ENCODE measurements at places on chromosomes 13 and 19.

GRCh38 chr19:45130888-45131615 lies 29.7 kb downstream of the NKPD1 start:
- peak; percentile 84 for DNase-seq

DNA sequence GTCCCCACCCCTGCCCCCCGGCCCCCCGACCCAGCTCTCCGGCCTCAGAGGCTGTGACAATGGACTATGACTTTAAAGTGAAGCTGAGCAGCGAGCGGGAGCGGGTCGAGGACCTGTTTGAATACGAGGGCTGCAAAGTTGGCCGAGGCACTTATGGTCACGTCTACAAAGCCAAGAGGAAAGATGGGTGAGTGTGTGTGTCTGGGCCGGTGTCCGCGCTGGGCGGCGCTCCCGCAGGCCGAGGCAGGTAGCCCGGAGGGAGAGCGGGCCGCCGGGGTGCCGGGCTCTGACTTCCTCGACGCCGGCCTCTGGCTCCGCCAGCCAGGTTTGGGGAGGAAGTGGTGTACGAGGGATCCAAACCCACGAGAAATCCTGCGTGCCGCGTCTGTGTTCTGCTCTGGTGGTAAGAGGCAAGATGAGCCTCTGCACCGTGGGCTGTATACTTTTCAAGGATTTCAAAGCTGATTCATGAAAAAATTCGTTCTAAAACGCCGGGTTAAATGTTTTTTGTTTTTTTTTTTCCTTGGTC lies 718 bp downstream of the CDK8 start:
- DNase-seq: no peak

DNA sequence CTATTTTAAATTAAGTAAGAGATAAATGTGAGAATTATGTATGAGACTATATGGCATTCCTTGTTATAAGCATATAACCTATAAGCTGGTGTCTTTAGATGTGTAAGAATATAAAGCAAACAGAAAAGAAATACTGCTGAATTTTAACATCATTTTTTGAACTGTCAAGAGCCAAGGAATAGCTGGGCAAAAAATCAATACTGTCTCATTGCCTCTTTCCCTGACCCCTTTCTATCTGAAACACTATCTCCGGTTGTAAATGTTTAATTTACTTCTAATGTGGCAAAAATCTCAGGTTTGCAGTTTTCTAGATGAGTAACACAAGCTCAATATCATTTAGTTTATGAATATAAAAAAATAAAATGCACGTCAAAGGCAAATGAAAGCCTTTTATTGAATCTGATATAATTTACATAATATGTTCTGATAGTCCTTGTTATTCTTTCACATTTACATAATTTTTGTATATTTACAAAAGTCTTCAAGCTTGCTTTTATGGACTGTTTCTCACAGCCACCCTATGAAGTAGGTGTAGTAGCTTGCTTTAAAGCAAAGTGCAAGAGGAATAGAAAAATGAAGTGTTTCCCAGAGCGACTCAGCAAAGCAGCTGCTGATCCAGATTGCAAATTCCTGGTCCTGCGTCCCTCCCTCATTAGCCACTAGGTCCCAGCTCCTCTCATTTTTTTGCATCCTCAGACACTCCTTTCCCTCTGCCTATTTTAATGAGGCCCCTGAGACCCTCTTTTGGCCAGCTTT lies 188.2 kb upstream of the RFC3 start:
- no peak for DNase-seq

GRCh38 chr19:49111218-49111998 lies 2.8 kb upstream of the LIN7B start:
- DNase-seq: no peak

DNA sequence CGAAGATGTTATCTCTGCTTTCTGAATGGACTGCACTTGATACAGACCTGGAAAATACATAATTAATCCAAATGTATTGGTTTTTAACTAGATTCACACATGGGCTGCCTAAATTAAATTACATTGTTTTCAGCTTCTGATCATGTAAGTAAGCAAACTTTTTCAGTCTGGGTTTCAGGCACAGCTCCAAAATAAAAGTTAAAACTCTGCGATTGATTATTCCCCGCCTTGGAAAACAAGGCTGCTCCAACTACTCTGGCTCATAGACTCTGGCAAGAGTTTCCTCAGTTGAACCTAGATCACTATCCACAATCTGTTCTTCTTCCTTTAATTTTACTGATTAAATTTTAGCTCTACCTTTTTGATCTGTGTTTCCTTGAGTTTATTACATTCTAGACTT lies 526.0 kb upstream of the SPRY2 start:
- DNase-seq: no peak

- no peak for DNase-seq
These were observed 16.3 kb upstream of the TCF3 start for GRCh38 chr19:1668486-1669270.

DNA sequence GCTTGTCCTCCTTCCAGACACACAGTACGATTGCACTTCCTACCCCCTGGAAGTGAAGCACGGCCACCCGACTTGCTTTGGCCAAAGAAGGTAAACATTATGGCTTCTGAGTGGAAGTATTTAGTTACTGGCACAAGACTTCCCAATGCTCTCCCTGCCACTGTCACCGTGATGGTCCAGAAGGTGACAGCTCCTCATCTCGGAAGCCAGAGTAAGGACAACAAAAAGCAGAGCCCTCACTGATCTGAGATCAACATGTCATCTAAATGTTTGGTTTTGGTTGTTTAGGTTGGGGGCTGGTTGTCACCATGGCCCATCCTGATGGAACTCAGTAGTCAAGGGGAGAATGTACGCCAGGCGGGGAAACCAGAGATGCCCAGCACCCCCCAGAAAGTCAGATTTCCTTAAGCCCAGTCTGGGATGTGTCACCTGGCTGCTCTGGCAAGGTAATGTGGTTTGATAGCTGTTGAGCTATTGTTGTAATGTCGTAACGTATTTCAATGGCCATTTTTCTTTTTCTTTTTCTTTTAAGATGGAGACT lies 170.1 kb upstream of the ZNF536 start:
- no peak for DNase-seq

- no peak for DNase-seq
These were observed 31.4 kb downstream of the NALCN start for GRCh38 chr13:101384929-101385328.

DNA sequence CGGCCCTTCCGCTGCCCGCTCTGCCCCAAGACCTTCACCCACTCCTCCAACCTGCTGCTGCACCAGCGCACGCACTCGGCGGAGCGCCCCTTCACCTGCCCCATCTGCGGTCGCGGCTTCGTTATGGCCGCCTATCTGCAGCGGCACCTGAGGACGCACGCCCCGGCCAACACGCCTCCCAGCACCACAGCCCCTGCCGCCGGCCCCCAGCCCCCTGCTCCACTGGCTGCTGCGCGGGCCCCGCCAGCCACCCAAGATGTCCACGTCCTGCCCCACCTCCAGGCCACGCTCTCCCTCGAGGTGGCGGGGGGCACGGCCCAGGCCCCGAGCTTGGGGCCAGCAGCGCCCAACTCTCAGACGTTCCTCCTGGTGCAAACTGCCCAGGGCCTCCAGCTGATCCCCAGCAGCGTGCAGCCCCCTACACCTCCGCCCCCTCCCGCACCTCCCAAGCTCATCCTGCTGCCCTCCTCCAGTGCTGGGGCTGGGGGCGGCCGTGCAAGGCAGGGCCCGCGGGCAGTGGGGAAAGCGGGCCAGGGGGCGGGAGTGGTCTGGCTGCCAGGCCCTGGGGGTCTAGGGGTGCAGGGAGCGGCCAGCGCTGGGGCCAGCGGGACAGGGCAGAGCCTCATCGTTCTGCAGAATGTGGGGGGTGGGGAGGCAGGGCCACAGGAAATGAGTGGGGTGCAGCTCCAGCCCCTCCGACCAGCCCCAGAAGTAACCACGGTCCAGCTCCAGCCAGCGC lies 1.9 kb upstream of the NAT14 start:
- no peak for DNase-seq

- no peak for DNase-seq
These were observed 14.5 kb upstream of the SIGLEC14 start for GRCh38 chr19:51660975-51661600.

- DNase-seq: no peak
These were observed 39.1 kb downstream of the USP12 start for GRCh38 chr13:27132538-27132937.

DNA sequence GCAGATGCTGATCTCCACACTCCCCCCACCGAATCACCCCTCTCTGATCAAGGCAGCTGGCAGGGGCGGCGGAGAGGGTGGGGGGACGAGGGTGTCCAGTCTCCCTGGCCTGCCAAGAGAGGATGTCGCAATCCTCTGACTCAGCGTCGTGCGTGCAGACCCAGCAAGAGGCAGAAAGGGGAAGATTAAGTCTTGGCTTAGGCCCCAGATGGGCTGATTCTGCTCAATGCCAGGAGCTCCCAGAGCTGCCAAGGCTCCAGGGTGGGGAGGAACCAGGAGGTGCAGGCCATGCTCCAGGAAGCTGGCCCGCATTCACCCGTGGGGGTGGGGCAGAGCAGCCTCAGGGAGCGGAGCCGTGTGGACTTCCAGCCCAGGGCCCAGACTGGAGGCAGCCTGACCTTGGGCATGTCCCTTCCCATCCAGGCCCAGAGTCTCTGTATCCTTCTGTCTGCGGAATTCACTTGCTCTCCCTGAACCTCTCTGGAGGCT lies 6.6 kb upstream of the BCL3 start:
- peak; percentile 94 for DNase-seq

DNA sequence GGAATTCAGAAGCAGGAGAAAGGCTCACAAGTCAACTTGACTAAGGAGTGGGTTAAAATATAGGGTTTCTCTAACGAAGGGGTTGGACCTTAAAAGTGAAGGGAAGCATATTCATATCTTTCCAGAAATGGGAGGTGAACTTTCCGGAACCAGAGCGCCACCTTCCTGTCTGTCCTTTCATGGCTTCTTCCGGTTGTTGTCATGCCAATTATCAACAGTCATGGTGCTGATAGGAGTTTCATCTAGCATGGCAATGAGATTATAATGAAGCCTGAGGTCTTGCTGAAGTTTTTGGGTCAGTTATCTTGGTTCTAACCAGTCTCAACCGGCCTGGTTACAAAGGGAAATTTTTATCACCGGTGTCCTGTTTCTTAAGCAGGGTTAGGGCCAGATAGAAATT lies 162.9 kb upstream of the NBEA start:
- DNase-seq: no peak

- DNase-seq: peak; percentile 10
These were observed 130.0 kb downstream of the SIPA1L3 start for GRCh38 chr19:38036707-38037611.

- DNase-seq: no peak
These were observed 1251.0 kb upstream of the PCDH9 start for GRCh38 chr13:68481130-68481529.

DNA sequence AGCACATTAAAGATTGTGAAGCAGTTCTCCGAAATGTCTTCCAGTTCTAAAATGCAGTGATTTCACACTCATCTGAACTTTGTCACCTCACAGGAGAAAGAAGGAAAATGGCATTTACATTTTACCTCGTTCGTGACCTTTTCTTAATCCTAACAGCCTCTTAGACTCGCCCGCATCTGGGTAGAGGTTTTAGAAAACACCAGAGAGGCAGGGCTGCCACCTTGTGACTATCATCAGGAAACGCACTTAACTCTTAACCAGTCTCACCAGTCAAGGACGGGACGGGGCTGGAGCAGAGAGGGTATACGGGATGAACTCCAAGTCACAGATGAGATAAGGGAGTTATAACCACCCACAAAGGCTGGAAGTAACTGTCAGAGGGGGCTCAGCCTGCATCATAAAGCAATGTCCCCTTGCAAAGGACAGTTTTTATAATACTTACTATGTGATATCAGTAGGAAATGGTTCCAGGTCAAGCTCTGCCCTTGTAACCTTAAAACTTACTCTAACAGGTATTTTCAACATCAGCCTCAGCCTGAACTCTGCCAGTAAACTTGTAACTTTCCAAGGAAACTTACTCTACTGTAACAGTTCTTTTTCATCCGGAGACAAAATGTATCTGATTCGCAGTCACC lies 8.6 kb upstream of the CEACAM6 start:
- peak; percentile 88 for DNase-seq

DNA sequence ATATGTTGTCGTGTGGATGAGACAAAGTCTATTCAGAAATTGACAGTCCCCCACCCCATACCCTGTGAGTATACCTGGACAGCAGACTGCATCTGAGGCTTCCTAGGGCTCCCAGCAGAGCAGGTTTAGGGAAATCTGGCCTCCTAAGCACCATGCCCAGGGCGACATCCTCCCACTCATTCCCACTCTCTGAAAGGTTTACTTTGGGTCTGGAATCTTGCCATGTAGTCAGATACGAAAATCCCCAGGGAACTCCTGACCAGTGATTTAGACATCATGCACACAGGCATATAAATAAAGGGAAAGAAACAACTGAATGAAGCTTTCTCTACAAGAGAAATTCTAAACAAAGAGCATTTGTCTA lies 717 bp upstream of the NALCN start:
- DNase-seq: no peak

DNA sequence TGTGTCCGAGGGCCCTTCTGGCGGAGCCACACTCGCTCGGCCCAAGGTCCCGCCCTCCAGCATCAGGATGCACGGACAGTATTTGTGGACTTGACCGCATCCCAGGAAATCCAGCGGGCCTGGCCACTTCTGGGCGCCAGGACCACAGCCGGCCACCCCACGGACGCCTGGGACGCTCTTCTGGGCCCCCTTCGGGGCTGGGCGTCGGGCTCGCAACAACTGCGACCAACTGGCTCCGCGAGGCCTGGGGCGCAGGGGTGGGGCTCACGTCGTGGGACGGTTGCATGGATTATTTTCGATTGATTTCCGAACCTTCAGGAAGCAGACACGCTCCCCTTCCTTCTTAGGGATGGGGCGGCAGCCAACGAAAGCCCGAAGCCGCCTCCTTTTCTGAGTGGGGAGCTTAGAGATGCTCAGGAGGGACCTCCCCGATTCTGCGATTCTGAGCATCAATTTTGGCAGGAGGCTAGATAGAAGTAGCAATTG lies 521 bp upstream of the NUP58 start:
- no peak for DNase-seq

DNA sequence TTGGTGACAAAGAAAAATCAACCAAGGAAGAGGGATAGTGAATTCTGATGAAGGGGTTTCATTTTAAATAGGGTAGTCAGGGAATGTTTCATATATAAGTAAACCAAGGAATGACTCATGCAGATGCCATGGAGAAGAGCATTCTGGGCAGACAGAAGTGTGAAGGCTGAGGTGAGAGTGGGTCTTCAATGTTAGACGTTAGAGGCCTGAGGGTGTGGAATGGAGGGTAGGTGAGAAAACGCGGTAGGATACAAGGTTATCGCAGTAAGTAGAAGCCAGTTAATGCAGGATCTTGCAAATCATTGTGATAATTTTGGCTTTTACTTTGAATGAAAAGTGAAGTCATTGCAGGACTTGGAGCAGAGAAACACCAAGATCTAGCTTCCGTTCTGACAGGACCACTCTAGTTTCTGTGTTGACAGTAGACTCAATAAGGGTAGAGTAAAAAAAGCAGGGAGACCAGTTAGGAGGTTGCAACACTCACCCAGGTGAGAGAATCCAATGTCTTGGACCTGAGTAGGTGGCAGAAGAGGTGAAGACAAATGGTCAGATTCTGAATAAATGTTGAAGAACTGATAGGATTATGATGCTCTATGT lies 225.2 kb upstream of the TMTC4 start:
- no peak for DNase-seq

DNA sequence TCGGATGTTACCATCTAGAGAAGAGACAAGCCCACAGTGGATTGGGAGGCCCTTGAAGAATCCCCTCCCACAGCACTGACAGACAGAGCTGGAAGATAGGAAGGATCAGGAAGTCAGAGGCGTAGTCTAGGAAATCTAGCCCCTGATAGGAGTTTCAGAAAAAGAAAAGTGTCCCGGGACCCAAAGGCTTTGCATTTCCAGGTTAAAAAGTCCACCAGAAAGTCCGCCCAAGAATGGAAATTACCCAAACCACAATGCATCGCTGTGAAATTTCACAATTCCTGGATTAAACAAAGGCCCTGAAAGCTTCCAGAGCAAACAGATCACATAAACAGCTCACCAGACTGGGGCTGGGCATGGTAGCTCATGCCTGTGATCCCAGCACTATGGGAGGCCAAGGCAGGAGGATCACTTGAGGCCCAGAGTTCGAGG lies 146.9 kb downstream of the KDM4B start:
- no peak for DNase-seq
